NB4 (cell line): ENCODE measurements at places on chromosomes 4 and X.

GRCh38 chr4:114302472-114302871 is 296.1 kb upstream of the UGT8 start:
- DNase-seq = no peak

GRCh38 chr4:41933997-41934503 is 1.2 kb upstream of the TMEM33 start:
- peak; percentile 98 for DNase-seq

DNA sequence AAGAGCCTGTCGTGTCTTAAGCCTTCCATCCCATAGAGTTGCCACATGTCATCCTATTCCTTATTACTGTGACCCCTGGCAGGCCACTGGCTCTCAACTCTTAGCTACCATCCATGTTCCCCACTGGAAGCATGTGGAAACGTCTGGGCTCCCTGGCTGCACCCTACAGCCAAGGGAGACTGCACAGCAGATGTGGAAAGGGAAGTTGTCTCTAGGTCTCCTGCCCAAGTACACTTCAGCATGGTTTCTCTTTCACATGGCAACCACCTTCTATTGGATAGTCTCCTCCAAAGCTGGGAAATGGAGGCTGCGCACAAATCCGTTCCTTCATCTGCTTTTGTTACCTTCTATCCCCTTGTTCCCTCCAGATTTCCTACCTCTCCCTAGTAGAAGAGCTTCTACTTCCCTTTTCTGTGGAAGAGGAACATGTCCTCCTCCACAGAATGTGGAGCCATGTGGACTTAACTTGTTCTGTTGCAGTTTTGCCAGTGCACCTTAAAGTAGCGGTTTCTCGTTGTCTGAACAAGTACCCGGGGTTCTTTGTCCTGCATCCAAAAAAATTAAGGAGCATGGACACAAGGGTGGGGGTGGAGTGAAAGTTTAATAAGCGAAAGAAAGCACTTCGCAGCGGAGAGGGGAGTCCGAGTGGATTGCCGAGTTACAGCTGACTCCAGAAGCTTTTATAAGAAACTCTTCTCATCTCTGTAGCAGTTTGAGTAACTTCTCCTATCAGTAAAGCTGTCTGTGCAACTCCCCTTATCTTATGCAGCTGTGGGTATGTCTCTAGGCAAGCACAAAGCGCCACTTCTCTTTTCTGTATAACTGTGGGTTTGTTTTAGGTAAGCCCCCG is 52.5 kb downstream of the HMGB2 start:
- peak; percentile 84 for DNase-seq

GRCh38 chr4:105967058-105967658 is 71.9 kb downstream of the NPNT start:
- no peak for DNase-seq

- DNase-seq = no peak
Observed at GRCh38 chr4:76931087-76931486, 18.5 kb upstream of the SEPTIN11 start.

GRCh38 chr4:138804711-138805110 is 210.9 kb upstream of the NOCT start:
- no peak for DNase-seq

GRCh38 chrX:8139716-8140115 is 31.4 kb downstream of the VCX2 start:
- DNase-seq = peak; percentile 9

DNA sequence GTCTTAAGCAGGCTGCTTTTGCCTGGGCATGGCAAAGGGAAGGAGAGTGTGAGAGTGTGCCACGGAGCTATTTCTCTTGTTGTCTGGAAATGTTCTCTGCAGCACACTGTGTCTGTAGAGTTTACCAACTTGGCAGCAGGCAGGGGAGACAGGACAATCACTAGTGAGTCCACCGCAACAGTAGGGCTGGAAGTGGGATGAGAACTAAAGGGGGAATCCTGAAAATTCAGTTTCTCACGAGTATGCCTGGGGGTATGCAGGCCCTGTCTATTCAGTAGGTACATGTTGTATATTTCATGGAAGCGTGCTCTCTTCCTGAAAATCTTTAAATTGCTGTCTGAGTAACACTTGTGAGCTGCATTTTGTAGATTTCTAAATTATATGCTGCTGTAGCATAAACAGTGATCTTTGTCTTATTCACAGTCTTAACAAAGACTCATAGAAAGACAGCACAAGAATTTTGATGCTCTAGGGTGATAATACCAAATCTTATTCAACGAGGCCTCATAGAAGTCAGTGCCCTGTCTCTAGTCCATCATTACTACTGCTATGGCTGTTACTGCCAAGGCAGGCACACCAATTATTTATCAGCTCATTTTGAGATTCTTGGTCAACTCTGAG is 200.4 kb upstream of the LEF1 start:
- DNase-seq = no peak

GRCh38 chr4:139245590-139245989 is 34.4 kb downstream of the MGARP start:
- no peak for DNase-seq

DNA sequence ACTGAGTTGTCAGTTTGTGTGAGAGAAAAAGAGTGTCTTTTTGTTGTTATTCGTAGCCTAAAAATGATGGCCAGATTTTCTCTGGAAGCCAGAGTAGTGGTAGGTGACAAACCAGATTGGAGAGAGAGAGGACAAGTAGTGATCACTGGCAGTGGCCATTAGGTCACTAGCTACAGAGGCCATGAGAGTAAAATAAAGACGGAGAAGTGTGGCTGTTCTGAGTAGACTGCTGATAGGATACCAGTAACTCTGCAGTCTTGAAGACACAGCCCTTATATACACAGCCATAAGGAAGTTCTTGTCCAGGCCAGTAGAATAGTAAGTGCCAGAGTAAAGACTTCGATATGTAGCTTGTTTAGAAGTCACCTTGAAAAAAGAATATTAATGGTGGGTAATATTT is 7.7 kb downstream of the SLC30A9 start:
- DNase-seq = no peak

GRCh38 chr4:141654098-141654497 is 17.7 kb downstream of the IL15 start:
- DNase-seq = no peak

GRCh38 chr4:168900080-168900479 is 110.0 kb downstream of the CBR4 start:
- no peak for DNase-seq

GRCh38 chr4:122150931-122151330 is 1.2 kb upstream of the BLTP1 start:
- peak; percentile 11 for DNase-seq

DNA sequence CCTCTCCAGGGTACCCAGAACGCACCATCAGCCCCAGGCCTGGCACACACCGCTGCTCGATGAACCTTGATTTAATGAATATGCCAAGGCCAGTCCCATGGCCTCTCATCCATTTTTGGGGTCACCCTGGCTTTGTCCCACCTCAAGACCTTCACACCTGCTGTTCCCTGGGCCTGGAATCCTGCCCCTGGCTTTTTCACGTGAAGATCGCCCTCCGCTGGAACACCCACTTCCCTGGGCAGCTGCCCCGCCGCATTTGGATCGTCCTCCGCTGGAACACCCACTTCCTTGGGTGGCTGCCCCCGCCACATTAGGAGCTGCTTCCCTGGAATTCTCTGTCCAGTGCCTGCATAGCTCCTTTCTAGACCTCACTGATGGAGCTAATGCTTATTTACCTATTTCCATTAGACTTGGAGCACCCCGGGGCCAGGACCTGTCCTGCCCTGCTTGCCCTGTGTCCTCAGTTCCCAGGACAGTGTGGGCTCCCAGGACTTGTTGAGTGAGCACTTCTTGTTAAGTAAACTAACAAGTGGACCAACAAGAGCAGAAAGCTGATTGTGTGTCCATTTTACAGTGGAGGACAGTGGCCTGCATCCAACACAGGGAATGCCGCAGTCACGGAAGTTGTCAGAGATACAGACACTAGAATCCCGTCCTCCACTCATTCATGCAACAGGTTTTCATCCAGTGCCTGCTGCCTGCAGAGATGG is 12.5 kb downstream of the BLOC1S4 start:
- no peak for DNase-seq

- DNase-seq = no peak
Observed at GRCh38 chrX:85503258-85504158, 124.0 kb upstream of the POF1B start.

DNA sequence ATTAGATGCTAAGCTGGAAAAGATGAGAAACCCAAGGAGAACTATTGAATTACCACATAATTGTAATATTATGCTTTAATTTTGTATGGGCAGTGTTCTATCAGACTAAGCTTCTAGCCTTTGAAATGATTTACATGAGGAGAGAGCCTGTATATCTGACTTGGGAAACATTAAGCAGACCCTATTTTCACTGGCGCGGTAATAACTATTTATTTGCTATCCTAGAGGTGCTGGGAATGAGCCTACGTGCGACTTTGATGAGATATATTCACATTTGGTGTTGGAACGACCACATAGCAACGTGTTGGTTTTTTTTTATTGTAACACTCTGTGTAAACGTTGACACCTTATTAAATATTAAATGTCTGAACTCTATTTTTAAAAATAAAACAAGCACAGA is 80.5 kb downstream of the CLCN4 start:
- no peak for DNase-seq

DNA sequence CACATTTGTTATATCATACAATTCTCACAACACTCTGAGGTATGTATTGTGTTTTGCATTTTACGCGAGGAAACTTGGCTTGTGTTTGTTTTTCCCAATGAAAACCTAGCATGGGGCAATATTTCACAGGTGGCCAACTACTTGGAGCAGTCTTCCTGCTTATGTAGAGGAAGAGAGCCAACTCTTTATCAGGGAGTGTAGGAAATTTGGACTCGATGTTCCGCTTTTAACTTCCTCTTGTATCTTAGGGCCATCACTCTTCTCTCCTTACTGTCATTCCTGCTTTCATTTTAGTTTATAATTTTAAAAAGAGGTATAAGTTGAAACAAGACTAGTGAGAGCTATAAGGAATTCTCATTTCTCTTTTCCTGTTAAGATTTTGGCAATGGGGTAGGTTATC is 107.7 kb upstream of the RPS6KA3 start:
- no peak for DNase-seq

DNA sequence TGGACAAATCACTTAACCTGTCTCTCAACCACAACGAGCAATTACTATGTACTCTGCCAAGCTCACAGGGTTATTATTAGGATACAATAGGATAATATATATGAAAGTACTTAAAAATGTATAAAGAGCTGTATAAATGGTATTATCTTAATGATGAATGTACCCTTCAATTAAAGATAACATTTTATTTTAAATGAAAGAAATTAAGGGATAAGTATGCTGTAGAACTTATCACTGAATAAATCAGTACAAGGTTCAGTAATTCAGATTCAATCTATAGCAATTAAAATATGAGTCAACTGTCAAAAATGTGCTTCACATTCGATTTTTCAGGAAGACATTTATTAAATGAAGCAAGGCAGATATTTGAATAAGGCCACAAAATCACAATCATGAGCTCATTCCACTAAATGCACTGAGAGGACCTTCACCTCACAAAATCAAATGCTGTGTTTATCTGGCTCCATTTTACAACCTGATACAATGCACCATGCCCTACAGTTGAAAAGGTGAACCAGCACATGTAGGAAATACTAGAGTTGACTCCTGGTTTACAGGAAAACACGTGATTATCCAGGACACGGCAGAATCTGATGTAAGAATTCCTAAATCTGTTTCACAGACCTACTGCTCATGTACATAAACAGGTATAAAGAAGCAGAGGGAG is 4.4 kb downstream of the LRCH2 start:
- no peak for DNase-seq

- DNase-seq = peak; percentile 22
Observed at GRCh38 chrX:55135171-55135570, 46.4 kb downstream of the PAGE2 start.

GRCh38 chrX:18676050-18676449 is 4.1 kb upstream of the RS1 start:
- DNase-seq = no peak
